ENCODE measurements at places on chromosomes 2 and 18.

DNA sequence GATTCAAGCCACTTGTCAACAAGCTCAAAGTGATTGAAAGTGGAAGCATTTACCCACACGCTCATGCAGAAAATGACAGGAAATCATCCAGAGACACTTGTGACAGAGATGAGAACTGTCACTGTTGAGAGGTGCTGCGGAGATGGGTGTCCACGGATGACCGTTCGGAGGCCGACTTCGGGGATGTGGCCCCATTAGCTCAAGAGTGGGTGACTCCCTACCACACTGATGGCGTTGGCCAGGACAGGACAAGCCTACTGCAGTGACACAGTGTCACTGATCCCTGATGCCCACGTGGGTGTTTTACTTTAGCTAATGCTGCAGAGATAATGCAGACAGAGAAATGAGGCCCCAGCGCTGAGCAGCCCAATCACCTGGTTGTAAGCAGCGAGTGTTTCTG lies 81.5 kb upstream of the YWHAQ start:
- DNase-seq, result no peak

DNA sequence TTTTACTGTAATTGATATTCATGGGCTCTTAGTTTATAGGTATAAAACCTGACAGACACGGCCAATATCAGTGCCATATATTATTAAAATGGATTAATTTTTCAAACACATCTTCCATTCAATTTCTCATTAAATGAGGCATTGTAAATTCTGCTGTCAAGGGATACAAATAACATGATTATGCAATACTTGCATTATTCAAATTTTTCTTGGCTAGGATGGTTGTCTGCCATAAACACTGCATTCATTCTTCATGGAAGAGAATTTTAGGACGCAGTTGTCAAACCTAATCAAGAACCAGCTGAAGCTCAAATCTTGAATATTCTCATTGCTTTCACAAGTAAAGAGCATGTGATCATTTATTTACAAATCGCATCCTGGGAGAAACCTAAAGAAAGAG lies 255.6 kb downstream of the RDH14 start:
- DNase-seq, result no peak

GRCh38 chr2:221758076-221758475 lies 186.0 kb upstream of the EPHA4 start:
- DNase-seq, result no peak

GRCh38 chr2:111616651-111617218 lies 267.3 kb downstream of the ANAPC1 start:
- DNase-seq, result no peak

DNA sequence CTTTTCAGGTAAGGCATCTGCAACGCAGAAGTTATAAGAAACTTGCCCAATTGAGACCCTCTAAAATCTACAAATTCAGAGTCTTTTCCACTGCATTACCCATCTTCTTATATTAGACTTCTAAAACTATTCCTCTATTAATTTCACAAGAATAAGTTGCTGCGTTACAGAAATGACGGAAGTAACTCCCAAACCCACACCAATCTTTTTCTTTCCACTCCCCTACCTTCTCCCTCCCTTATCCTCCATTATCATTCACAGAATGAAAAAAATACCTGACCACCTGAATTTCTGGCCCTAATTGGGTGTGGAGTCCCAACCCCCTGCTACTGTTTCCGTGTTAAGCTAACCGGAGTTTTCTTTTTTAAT lies 689 bp downstream of the RPRD1A start:
- DNase-seq, result no peak

GRCh38 chr2:240655931-240656886 lies 26.5 kb downstream of the AQP12B start:
- DNase-seq, result no peak

DNA sequence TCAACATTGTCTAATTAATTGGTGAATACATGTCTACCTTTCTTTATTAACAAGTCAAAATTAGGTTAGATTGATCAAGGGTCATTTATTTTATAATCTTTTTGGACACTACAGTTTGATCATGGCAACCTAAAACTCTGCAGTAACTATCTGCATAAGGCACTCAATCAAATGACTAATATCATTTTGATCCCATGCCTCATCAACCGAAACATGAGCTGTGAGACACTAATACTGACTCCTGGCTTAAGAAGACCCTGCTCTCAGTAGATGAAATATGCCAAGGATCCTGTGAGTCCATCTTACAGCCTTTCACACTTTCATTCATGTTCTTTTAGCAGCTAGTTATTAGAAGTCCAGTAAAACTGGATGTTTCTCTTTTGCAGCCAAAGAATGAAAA lies 169.4 kb upstream of the CAVIN2 start:
- DNase-seq, result no peak

GRCh38 chr2:3198119-3198518 lies 179.5 kb downstream of the EIPR1 start:
- DNase-seq, result peak; percentile 25

DNA sequence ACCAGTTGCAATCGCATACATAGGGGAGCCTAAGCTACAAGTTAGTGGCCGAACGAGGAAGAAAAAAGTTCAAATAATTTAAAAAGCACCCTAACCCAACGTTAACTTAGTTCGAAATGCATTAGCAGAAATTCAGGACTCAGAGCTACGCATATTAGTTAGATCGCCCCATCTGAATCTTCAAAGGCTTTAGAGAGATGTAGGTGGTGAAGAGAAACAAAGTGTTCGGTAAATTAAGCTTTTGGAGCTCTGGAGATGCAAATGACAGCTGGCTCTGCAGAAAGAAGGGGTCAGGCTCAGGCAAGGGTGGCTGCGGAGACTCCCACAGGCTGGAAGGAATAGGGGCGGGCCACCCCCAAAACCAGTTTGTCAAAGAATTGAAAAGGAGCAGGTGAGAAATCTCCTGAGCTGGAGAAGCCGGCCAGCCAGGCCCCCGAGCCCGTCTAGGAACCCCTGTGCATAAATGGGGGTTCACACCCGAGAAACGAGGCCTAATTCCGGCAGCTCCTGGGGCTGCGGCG lies 621 bp downstream of the TXNL1 start:
- DNase-seq, result no peak

- DNase-seq, result no peak
These were observed 267.6 kb upstream of the LYPD1 start for GRCh38 chr2:132937629-132938028.

GRCh38 chr2:230866756-230867523 lies 2.2 kb downstream of the ITM2C start:
- DNase-seq, result peak; percentile 41

DNA sequence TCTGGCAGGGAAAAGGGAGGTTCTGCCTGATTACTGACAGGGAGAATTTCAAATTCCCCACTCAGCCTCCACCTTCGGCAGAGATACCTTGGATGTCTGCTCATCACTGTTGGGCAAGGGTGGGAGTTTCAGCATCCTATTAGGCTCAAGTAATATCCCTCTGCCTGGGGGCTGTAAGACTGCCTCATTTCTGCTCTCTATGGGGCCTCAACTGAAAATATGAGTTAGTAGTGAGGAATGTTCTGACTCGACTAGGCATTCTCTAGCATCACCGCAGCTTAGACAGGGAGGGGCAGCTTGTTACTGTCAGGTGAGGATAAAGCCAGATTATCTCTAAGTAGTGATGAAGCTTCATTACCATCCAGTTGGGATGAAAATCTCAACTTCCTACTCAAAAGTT lies 87.7 kb upstream of the LRP1B start:
- no peak for DNase-seq

DNA sequence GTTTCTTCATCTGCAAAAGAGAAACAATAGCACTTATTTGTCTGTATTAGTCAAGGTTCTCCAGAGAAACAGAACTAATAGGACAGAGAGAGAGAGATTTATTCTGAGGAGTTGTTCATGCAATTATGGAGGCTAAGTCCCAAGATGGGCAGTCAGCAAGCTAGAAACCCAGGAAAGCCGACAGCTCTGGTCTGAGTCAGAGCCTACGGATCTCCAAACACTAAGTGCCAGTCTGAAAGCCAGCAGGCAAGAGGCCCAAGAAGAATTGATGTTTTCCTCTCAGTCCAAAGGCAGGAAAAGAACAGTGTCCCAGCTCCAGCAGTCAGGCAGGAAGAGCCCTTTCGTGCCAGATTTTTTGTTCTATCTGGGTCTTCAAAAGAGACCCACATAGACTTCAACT lies 36.5 kb upstream of the SLC66A3 start:
- no peak for DNase-seq

- DNase-seq, result no peak
These were observed 27.1 kb upstream of the SULT1C3 start for GRCh38 chr2:108212671-108213070.

DNA sequence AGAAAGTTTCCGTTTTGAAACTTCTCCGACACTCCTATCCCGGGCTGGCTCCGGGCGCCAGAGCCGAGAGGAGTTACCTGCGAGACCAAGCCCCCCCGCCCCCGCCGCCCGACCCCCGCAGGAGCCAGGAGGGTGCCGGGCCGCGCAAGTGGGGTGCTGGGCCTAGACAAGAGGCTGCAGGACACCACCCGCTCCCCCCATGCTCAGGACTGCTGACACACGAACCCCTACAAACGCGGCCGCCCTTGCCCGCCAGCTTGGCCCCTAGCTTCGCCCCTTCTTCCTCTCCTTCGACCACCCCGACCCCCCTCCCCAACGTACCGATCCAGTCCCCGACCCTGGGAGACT lies 497 bp downstream of the PLA2R1 start:
- DNase-seq, result no peak

DNA sequence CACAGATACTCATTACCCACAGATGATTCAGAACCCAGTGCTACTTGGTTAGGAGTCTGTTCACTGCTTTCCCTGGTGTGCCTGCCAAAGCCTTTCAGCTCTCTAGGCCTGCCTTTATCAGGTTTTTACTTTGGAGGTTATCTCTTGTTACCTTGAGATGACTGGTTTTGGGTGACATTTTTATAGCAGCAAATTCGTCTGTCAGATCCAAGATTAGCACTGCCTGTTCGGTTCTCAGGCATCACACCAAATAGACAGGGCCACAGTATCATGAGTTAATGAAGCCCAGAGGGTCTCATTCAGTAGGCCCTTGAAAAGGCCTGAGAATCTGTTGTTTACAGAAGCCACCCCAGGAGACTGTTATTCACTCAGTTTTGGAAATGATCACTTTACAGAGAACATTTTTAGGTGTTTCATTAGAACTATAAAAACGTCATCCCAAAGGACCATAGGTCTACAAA lies 121.2 kb downstream of the OSBPL6 start:
- no peak for DNase-seq

- no peak for DNase-seq
These were observed 58.7 kb downstream of the FAM117B start for GRCh38 chr2:202693503-202693902.

DNA sequence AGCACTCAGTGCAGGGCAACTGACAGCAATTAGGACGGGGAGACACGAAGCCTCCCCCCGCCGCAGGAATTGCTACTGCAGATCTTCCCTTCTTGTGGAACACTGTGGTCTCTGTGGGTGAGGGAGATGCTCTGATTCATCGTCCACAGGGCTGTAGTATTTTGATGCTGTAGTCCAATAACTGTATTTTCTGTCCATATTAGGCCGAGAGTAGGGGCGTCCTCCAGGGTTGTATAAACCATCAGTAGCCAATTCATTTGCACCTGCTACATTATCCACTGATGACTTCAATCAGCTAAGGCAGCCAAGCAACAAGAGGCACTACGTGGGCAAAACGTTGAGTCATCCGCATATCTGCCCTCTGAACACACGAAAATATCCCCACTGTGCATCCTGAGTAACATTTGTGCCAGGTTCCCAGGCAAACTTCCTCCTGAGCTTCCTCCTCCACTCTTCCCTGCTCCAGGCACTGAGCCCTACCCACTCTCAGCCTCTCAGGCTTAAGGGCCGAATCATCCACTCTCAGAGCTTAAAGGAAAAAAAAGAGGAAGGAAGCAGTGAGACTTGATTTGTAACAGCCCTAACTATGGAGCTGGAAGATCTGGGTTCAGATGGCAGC lies 62.1 kb downstream of the LBH start:
- no peak for DNase-seq

DNA sequence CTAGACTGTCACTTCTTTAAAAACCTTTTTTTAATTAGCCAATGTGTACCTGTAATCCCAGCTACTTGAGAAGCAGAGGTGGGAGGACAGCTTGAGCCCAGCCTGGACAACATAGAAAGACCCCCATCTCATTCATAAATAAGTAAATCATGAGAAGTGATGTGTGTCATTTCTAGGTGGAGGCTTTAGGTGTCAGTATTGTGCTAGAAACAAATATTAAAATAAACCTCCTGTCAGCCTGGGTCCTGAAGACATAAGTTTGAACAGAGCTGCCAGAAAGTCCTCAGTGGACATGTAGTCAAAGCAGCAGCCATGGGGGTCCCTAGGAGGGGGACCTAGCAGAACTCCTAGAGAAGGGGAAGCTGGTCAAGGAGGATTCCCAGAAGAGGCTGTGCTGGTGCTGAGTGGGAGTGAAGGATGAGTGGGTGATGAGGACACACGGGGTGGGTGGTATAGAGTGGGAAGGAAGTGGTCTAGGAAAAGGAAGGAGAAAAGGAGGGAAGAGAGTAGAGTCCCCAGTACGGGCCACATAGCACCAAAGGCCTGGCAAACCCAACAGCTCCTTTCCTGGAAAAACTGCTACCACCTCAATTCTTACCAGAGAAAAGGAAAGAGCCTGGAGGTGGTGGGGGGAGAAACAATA lies 316.6 kb upstream of the NCKAP5 start:
- no peak for DNase-seq

GRCh38 chr18:3012136-3013023 lies 564 bp downstream of the LPIN2 start:
- DNase-seq, result peak; percentile 48

GRCh38 chr2:139165601-139166000 lies 385.4 kb upstream of the NXPH2 start:
- DNase-seq, result no peak

DNA sequence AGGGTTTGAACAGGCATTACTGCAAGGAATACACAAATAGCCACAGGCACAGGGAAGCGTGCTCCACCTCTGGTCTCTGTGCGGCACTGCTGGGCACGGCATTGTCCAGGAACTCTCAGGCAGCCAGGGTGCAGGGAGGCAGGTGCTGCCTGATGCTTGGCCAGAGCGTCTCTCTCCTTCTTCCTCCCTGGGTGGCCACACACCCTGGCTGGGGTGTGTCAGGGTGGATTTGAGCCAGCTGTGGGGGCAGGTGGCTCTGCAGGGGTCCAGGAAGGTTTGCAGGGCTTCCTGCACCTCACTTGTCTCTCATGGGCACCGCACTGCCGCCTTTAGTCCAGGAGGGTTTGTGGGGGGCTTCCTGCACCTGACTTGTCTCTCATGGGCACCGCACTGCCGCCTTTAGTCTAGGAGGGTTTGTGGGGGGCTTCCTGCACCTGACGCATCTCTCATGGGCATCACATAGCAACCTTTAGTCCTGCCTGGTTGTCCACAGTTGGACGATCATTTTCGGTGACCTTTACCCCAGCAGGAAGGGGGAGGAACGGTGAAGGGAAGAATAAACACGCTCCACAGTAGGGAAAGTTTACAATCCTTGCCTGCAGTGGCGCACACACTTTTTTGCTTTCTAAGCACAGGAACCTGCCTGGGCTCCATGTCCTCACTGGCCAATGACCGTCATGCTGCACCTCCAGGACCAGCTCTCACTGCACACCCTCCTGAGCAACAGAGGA lies 332.9 kb downstream of the EIPR1 start:
- DNase-seq, result no peak

Measured in NCI-H2081 (cell line).